Pulmonary artery endothelial cell (primary cell): ENCODE measurements at places on chromosomes 12 and 14.

GRCh38 chr12:32765906-32766305 lies 10.2 kb upstream of the YARS2 start:
- no peak for DNase-seq

GRCh38 chr12:120227233-120228040 lies 26.5 kb upstream of the RPLP0 start:
- DNase-seq, result no peak

DNA sequence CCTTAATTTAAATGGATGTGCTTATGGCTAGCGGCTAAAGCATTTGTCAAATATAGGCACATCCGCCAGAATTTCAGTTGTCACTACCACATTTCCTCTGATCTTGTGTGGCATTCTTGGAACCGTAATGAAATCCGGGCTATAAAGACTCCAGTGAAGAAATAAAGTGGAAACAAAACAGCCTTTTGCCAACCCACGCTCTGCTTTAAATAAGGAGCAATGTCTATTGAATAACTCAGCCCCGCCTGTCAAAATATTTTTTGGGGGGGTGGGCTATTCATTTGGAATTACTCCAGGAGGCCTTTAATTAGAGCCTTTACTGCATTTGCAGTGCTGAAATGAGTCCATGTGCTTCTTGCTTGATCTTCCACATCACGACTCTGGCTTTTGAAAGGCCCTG lies 179.6 kb upstream of the RPH3A start:
- DNase-seq, result no peak

DNA sequence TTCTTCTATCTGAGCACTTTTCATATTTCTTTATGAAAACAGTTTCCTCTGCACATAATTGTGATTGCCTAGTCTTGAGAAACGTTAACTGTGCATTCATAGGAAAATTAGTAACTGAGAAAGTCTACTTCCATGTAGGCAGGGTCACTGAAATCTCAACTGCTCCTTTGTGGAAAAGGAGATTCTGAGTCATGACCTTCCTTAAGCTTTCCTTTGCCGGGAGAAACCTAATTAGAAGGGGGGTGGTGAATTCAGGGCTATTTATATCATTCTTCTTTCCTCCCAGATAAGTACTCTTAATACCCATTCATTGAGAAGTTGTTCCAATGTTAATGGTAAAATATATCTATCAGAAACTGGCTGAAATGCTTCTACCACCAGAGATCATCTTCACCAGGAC lies 751.0 kb upstream of the TMEM132C start:
- no peak for DNase-seq

- DNase-seq, result no peak
Observed at GRCh38 chr12:62434494-62435302, 31.9 kb upstream of the MON2 start.

GRCh38 chr12:108519558-108519957 lies 4.5 kb downstream of the FICD start:
- no peak for DNase-seq

GRCh38 chr14:103021684-103022001 lies 35.7 kb downstream of the CDC42BPB start:
- DNase-seq, result no peak

GRCh38 chr14:79306546-79306945 lies 904.8 kb downstream of the DIO2 start:
- DNase-seq, result no peak

DNA sequence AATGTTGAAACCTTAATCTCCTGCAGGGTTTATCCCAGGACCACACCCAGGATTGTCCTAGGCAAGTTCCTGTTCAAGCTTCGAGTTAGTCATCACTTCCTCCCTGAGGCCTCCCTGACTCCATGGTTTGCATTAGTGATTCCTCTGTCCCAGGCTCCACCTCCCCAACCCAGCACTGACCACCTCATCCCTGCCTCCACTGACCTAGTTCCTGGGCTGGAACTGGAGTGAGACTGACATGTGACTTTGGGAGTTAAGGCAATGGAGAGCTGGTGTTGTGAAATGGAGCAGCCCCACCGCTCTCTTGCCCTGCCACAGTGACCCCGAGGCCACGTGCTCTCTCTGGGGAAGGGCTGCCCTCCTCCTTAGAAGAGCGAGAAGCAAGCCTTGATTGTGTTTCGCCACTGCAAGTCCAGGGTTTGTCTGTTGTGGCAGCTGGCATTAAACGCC lies 15.8 kb upstream of the DTX1 start:
- peak; percentile 48 for DNase-seq

GRCh38 chr14:94051779-94052178 lies 25.6 kb downstream of the OTUB2 start:
- no peak for DNase-seq

GRCh38 chr12:71315328-71315985 lies 124.1 kb upstream of the LGR5 start:
- no peak for DNase-seq

GRCh38 chr12:119705182-119705581 lies 37.2 kb downstream of the PRKAB1 start:
- no peak for DNase-seq

- no peak for DNase-seq
Observed at GRCh38 chr14:62133776-62134550, 371.7 kb downstream of the SNAPC1 start.

DNA sequence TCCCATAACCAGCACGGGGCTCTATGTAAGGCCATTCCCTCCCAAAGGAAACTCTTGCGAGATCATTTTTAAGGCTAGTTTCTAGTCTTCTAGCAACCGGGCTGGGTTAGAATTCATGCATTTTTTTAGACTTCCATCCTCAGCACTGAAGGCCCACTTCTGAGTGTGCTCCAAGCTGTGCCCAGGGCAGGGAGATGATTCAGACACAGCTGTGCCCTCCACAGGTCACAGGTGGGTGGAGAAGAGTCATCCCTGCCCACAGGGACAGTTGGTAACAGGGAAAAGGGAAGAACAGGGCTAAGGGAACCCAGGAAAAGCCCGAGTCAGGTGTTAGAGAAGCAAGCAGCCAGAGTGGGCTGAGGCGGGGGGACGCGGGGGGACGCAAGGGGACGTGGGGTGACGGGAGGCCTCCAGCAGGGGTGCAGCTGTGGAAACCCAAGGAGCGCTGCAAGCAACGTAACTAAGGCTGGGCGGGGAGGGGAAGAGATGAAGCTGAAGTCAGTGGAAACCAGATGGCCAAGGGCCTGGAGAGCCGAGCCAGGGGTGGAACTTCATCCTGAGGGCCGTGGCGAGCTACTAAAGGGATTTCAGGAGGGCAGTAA lies 27.2 kb upstream of the PPP2R5C start:
- no peak for DNase-seq

DNA sequence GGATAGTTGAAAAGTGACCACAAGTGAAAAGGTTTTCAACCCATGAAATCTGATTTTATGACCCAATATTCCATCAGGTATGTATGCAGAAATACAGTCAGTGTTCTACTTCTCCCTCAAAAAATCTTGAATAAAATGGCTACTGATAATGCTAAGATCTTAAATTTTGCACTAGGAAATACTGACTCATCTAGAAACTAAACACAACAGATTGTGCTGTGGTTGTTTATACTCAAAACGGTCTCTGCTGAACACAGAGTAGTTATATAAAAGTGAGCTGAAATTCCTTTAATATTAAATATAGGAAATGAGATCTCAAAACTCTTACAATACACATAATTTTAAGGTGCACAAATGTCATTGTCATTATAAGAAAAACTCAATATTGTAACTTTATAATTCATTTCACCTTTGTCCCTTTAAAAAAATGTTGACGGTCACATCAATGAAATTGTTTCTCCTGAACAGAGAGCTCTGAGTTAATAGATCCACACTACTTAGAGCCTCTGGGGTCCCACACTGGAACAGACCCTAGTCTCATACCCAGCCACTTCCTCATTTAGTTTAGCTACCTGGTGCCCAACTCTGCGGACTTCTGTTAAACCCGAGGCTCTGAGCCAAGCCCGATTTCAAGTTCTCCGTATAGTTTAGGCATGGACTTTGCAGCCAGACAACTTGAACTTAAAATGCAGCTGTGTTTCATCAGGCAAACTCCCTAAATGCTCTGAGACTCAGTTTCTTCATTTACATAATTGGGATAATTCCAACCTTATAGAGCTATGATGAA lies 9.3 kb downstream of the COCH start:
- DNase-seq, result no peak

- DNase-seq, result no peak
Observed at GRCh38 chr12:89461190-89461589, 63.4 kb downstream of the GALNT4 start.

DNA sequence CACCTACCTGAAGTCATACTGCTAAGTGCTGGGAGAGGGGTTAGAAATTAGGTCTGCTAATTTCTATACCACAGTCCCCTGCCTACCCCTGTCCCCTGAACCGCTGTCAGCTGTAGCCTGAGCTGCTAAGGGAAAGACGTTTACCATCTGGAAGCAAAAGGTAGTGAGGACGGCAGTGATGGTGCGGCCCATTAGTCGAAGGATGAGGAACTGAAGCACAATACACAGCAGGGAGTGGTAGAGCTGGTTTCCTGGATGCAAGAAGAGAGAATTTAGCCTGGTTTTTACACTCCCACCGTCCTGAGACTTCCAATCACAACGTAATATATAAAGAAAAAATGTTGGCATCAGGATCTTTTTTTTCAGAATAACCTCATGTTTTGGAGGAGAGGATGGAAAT lies 11.8 kb downstream of the EMG1 start:
- no peak for DNase-seq

GRCh38 chr14:80705241-80705980 lies 236.1 kb downstream of the CEP128 start:
- DNase-seq, result no peak

- DNase-seq, result no peak
Observed at GRCh38 chr12:104733717-104734175, 224.3 kb downstream of the SLC41A2 start.

GRCh38 chr14:98292191-98292590 lies 979.8 kb downstream of the BCL11B start:
- DNase-seq, result no peak

GRCh38 chr12:128444598-128444997 lies 177.6 kb downstream of the TMEM132C start:
- DNase-seq, result no peak

GRCh38 chr14:62053188-62053587 lies 291.0 kb downstream of the SNAPC1 start:
- no peak for DNase-seq

DNA sequence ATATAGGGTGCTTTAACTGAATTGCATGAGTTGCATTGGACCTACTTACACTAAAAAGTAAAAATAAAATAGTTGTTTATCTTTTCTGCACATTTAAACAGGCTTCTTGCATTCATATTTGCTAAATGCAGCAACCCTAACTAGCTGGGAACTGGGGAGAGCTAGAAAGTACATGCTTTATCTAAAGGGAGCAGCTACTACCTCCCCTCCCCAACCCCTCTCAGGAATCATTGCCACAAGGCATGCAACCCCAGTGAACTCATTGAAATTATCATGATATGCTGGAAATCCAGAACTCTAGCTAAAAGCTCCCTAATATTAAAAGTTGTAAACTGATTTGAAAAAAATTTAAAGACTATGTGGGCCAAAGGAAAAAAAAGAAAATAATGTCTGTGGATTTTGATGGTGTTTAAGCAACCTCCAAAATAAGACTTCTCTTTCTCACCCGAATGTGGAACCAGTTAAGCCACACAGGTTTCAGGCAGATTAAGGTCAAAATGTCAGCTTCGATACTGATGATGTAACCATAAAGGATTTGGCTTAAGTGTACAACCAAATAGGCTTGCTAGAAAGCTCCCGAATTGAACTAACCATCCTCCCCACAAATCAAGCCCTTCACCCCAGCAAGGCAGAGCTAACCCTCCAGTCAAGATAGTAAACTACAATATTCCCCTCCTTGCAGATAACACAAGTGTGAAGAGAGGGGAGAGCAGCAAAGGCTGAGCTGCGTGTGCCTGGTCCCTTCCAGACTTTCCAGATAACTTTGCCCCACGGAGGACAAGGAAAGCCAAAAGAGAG lies 13.8 kb upstream of the POC1B start:
- no peak for DNase-seq

DNA sequence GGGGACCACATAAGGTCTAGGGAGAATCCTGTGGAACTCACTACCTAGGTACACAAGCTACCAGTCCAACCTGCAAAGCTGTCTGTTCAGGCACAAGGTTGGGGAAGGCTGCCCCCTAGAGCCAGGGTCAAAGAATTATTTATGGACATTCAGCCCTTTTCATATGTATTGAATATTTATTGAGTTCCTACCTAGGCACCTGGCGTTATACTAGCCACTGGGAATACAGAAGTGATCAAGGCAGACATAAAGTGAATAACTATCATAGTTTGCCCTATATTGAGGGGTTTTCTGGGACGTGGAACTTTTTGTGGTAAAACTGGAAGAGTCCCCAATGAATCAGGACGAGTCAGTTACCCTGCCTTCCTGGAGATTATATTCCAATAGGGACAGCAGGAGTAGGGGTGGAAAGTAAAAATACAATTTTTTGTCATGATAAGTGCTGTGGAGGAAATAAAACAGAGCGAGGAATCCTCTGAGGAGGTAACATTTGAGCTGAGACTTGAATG lies 5.8 kb upstream of the SLC48A1 start:
- no peak for DNase-seq

DNA sequence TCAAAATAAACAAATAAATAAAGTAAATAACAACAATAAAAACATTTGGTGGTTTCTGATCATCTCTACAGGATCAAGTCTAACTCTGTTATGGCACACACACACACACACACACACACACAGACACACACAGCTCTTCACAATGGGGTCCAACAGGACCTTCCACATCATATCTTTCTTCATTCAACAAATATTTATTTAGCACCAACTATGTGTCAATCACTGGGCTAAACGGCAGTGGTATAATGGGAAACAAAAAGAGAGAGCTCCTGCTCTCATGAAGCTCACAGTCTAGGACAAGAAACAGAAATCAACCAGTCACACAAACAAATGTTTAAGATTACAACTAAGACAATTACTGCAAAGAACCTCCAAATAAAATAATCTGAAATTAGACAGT lies 9.3 kb downstream of the PPP1R13B start:
- no peak for DNase-seq

GRCh38 chr12:119069147-119069642 lies 87.9 kb downstream of the SRRM4 start:
- DNase-seq, result no peak

DNA sequence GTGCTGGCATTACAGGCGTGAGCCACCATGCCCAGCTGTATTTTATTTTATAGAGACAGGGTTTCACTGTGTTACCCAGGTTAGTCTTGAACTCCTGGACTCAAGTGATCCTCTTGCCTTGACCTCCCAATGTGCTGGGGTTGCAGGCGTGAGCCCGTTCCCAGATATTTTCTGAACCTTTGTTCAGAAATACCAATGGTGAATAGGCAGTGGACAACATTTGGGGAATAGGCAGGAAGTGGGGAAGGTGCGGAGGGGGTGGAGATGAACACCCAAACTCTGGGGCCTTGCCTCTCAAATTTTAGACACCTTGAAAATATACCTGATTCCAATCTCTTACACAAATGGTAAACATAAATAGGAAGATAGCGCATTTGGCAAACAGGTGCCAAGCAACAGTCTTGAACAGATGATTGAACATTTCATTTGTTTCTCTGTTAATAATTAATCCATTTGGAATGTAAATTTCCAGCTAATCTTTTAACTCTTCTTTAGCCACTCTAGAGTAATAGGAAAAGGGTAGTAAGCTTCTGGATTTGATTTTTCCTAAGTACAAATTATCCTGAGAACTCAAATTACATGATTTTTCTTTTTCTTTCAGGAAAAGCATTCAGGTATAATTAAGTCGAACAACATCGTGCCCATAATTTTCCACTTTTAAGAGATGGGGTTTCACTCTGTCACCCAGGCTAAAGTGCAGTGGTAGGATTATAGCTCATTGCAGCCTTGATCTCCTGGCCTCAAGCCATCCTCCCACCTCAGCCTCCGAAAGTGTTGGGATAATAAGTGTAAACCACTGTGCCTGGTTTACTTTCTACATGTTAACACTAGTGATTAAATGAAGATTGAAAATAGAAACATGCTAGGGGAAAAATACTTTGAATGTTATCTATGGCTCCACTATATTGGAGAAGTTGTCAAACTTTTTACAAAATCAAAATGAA lies 22.9 kb upstream of the RNF34 start:
- no peak for DNase-seq
